ENCODE measurements at places on chromosomes 6 and 20. TPM values are rescaled to one million over a fixed set of nuclear protein-coding genes. Genes with fewer than 3 reads are reported as not detected.

GRCh38 chr20:46708172-46708860, 1.1 kb upstream of the SLC2A10 start:
- H3K4me1 ChIP-seq: peaks cover 35% of the 10 kb centered on the region
- H3K36me3 ChIP-seq: peaks cover 5% of the 10 kb centered on the region
- no peak for DNase-seq
- H3K27ac ChIP-seq: peak overlapping the region; percentile 86
- no peak overlapping the region for H3K4me3 ChIP-seq

GRCh38 chr6:21166754-21167153, 426.8 kb upstream of the SOX4 start:
- no peaks in the 10 kb centered on the region for H3K27me3 ChIP-seq
- no peaks in the 10 kb centered on the region for H3K4me1 ChIP-seq
- H3K36me3 ChIP-seq: no peaks in the 10 kb centered on the region

Gene ZBTB46
- polyA plus RNA-seq: 14.9 TPM

Gene PLAGL2
- 15.7 TPM for polyA plus RNA-seq

Gene PROKR2
- polyA plus RNA-seq: not detected

Gene HLA-DRB1
- polyA plus RNA-seq: 15.0 TPM
